Muscle of leg (tissue), 16 donors: ENCODE measurements at places on chromosomes 1 and 21.

- no peak for DNase-seq
Measured at GRCh38 chr1:145710291-145711027, 3.3 kb upstream of the PDZK1 start.

DNA sequence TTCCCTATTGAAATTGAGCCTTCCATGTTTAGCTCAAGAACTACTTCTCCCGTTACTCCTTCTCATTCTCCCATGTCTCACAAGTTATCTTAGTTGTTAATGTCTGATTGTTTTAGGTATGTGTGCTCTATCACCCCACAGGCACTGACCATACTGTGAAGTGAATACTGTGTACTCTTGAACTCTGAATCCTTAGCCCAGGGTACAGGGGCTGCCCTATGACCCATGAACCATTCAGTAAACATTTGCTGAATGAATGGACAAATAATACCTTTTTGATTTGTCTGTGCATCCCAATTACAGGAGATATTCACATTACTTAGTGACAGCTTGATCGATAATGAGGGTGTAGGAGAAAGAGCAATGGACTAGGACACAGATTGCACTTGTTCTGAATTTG, 169.4 kb upstream of the BEND5 start:
- no peak for DNase-seq

GRCh38 chr1:223197923-223198627, 55.0 kb upstream of the TLR5 start:
- no peak for DNase-seq

DNA sequence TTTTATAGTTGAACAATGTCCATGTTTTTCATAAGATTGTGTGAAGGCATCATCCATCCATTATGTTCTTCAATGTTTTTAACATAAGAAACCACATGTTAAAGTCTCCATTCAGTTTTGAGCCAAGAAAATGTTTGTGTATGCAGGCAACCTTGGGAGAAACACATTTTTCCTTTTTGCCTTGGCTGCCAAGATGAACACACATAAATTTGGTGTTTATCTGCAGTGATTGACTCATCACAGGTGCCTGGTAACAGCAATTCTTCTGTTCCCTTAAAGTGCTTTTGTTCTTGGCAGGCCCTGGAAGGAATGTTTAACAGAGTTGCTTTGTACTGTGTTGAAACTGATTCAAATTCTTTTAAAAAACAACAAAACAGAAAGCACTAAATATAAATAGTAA, 709.9 kb upstream of the ADGRL4 start:
- DNase-seq: peak; percentile 71

DNA sequence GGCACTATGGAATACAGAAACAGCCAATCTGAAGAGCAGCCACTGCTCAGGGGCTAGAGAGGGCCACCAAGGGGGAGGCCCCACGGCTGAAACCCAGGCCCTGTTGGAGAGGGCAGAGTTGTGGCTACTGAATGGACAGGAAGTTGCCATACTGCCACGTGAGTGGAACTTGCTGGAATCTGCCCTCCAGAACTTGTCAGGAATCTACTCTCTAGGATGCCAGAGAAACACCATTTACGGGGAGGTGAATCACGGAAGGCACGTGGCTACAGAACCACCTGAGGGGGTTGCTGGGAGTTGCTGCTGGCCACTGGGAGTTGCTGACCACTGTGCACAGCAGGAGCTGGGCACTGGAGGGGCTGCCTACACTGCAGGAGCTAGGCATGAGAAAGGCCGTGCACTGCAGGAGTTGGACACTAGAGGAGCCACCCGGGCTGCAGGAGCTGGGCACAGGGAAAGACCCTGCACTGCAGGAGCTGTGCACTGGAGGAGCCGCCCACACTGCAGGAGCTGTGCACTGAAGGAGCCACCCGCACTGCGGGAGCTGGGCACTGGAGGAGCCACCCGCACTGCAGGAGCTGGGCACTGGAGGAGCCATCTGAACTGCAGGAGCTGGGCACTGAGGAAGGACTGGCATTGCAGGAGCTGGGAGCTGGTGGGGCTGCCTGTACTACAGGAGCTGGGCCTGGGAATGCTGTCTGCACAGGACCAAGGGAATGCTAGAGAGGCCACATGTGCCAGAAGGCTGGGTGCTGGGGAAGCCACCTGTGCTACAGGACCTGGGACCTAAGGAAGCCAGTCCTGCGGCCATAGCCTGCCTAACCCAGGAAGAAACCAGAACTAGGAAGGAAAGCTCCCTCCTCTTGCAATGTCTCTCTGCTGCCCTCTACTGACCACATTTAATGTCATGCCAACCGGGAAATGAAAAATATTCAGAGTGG, 343.4 kb downstream of the MATN1 start:
- DNase-seq: peak; percentile 83

DNA sequence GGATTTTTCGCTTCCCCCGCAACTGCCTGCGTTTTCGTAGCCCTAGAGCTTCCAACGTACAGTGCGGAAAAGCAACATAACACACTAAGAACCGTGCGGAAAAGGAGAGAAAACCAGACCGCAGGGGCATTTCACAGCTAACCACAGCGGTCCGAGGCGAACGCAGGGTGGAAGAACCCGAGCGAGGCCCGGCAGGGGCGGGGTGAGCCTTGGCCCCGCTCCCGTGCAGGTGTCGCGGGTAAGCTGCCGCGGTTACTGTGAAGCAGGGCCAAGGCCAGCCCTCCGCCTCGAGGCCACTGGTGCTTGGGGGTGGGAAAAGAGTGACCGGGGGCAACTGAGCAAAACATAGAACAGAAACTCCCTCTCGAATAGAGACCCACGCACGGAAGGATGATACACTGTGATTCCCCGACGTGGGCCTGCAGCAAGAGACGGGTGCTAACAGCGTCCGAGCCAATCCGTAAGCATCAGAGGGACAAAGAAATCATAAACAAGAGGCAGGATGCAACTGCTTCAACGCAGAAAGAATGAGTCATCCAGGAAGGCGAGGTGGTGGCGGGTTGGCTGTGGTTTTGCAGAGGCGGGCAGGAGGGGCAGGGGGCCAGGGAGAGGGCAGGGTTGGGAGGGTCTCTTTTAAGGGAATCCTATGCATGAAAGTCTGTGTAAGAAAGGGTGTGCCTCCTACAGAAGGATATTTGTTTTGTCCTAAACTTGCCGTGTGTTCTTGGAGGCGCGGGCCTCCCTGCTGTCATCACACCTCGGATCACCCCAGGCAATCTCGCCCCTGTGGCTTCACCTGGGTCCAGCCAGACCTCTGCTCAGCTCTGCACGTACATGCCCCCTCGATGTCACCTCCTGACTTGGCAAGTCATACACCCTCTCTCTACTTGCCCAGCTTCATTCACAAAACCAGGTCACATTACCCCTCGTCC, 7.3 kb downstream of the GNG4 start:
- DNase-seq: no peak

DNA sequence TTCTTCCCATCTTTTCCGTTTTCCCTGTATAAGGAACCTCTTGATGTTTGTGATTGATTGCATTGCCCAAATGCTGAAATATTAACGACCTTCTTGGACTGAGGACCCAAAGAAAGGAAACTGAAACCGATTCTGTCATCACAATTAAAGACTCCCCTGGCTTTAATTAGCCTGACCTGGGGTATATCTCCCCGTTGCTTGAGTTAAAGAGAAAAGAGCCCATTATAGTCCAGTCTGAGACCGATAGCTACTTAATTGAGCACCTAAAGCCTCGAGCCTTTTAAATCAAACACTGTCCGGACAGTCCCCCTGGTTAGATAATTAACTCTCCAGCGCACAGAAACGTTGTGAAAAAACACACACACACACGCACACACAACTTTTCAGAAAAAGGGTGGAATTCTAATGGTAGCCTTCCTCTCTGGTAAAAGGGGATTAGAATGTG, 8.0 kb downstream of the LMO4 start:
- DNase-seq: peak; percentile 8

DNA sequence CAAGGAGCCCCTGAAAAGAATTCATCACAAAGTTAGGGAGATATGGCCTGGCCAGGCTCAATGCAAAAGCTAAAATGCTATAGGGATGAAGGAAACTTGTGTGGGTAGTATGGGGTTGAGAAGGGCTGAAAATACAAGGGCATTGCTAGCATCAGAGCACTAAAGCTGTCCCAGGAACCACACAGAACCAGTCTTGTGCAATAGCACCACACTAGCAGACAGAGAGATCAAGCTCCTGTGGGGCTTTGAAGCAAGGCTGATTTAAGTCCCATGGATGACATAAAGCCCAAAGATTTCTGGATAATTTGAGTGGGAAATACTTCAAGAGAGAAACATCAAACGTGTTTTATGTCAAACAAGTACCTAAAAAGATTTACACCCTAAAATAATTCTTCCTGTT, 97.1 kb downstream of the VAV3 start:
- no peak for DNase-seq

GRCh38 chr1:228169345-228169744, 3.7 kb downstream of the IBA57 start:
- no peak for DNase-seq

DNA sequence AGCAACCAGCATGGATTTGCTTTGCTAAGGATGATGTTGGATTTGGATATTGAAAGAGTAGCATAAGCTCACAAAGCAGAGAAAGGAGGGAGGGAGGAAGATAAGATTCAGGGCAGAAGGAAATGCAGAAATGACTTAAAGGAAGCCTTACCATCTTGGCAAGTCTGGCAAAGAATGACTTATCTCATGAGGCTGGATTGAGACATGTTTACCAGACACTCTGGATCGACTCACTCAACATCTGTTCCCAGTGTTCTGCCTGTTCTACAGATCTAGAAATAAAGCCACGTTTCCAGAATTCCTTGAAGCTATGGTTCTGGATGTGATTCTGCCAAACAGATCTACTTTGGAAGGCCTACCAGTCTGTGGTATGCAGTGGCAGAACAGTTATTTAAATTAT, 38.8 kb upstream of the CTBS start:
- DNase-seq: no peak

- no peak for DNase-seq
Measured at GRCh38 chr1:169046671-169047070, 59.8 kb upstream of the ATP1B1 start.

GRCh38 chr21:29230551-29231261, 68.0 kb upstream of the BACH1 start:
- DNase-seq: peak; percentile 21

GRCh38 chr21:16047904-16048303, 318.1 kb downstream of the USP25 start:
- DNase-seq: peak; percentile 94

- DNase-seq: no peak
Measured at GRCh38 chr1:19411612-19412011, 73.7 kb downstream of the CAPZB start.

- peak; percentile 91 for DNase-seq
Measured at GRCh38 chr1:50969611-50970508, at the start of gene CDKN2C. CDKN2C (plus strand) TSS chr1:50970245; CDS start chr1:50970369, 124 bp downstream.

DNA sequence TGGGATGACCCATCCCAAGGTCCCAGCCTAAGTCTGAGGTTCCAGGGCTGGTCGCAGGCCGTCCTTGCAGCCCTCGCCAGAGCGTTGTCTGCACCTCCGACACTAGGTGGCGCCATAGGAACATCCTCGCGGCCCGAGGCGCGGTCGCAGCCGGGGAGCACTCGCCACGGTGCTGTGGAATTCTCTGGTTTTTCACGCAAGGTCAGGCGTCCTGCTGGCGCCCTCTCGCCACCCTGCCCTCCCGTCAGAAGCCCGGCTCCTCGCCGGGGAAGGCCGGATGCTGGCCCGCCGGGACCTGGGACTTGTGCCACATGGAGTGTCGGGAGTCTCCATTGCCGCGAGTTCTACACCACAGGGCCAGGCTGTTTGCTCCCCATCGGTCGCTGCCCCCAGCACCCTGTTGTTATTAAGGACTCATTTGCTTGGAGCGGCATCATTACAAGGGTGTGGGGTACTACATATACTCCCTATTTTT, 196.8 kb upstream of the LMO4 start:
- peak; percentile 92 for DNase-seq

DNA sequence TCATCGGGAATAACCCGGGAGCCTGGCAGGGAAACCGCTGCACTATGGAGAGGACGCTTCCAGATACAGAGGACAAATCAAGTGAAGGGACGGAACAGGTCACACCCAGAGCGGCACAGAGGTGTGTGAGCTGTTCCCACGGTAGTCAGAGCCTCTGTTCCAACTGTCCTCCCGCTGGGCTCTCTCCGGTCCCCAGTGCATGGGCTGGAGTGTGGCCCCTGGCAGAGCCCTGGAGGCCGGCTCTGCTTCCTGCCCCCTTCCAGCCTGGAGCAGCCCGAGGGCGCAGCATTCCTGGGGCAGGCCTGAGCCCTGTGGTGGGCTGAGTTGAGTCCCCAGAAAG, 11.9 kb upstream of the ZBTB21 start:
- DNase-seq: no peak

DNA sequence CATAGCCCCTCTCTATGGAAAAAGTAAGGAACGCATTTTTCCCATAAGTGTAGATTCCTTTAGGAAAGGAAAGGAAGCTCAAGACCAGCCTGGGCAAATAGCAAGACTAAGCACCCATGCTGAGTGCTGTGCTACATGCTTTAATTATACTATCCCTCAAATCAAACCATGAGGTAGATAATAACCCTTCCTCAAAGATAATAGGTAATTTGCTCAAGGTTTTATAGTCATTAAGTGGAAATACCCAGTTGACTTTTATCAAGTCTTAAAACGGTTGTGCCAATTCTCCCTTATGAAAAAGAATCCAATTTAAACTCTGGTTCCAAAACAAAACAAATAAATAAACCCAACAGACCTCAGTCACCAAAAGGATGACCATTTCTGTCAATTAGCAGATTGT, 3.4 kb downstream of the KIAA0319L start:
- no peak for DNase-seq

DNA sequence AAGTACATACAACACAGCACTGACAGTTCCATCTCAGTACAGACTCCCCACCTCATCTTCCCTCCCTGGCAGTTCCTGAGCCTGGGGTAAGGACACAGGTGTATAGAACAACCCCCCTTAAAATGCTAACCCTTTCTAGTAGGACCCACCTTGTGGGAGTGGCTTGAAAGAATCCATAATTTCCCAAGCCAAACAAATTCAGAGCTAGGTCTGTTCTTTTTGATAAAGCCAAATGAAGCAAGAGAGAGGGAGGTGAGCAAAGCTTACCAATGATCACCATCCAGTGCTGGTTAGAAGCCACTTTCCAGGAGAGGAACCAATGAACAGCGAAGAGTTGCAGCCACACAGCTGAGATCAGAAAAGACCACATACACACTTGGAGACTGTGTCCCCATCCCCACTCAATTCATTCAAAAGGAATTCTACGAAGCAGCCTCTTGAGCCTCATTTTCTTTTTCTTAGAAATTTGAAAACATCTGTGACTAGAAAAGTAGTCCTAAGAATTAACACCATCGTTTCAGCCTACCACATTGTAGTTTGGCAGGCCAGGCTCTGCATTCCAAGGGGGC, 9.2 kb downstream of the UBE2Q1 start:
- no peak for DNase-seq

GRCh38 chr21:26409735-26410134, 163.4 kb downstream of the CYYR1 start:
- DNase-seq: peak; percentile 19

- DNase-seq: peak; percentile 91
Measured at GRCh38 chr1:109687641-109688499, at the start of gene GSTM1. GSTM1 (plus strand) TSS chr1:109687817; CDS start chr1:109687874, 57 bp downstream.

GRCh38 chr1:11051781-11052511, 4.9 kb upstream of the MASP2 start:
- DNase-seq: peak; percentile 38

- no peak for DNase-seq
Measured at GRCh38 chr1:213124590-213124989, 73.5 kb downstream of the RPS6KC1 start.

- no peak for DNase-seq
Measured at GRCh38 chr1:156961709-156962108, 41.3 kb downstream of the LRRC71 start.
